ENCODE measurements at places on chromosomes 5 and 9.

DNA sequence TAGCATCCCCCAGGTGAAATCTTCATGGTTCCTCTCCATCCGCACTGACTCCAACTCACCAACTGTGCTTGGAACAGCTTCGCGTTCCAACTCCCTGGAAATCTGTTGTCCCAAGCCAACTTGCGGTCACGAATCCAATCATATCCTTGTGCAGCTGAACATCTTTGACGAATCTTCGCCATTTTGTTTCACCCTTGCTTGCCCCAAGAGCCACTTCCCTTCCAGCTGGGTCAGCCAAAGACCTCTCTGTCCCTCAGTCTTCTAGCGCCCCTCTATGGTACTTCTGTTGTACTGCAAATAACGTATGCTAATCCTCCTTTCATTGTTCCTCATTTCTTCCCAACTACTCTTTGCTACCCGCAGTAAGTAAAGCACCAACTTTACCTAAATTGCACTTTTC, 61.0 kb upstream of the TARS1 start:
- no peak for DNase-seq

- DNase-seq, result no peak
Observed at GRCh38 chr5:175354964-175355363, 89.0 kb downstream of the DRD1 start.

DNA sequence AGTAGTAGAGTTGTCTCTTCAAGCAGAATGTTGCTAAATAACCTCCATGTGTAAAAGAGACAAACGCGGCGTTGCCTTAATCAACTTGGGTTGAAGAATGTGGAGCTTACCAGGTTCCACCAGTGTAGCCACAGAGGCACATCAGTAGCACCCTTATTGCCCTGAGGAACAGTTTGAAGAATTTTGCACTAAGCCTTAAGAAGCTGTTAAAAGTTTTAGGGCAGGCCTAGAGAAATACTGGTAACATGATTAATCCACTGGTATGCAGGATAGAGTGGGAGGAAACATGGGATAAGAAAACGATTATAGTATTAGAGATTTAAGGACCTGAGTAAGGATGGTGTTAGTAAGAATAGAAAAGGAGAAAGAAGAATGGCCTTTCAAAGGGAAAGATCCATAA, 100.6 kb downstream of the ZCCHC7 start:
- DNase-seq, result no peak

DNA sequence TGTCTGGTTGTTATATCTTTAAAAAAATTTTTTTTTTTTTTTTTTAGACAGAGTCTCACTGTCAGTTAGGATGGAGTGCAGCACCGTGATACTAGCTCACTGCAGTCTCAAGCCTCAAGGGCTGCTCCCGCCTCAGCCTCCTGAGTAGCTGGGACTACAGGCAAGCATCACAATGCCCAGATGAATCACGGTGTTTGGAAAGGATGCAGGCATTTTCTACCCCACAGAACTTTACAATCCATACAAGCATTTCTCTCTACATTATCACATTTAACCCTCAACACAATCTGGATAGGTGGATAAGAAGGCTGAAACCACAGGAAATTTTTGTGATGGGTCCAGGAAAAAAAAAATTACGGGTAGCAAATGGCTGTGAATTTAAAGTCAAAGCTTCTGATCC, 5.8 kb upstream of the PCA3 start:
- DNase-seq, result no peak

DNA sequence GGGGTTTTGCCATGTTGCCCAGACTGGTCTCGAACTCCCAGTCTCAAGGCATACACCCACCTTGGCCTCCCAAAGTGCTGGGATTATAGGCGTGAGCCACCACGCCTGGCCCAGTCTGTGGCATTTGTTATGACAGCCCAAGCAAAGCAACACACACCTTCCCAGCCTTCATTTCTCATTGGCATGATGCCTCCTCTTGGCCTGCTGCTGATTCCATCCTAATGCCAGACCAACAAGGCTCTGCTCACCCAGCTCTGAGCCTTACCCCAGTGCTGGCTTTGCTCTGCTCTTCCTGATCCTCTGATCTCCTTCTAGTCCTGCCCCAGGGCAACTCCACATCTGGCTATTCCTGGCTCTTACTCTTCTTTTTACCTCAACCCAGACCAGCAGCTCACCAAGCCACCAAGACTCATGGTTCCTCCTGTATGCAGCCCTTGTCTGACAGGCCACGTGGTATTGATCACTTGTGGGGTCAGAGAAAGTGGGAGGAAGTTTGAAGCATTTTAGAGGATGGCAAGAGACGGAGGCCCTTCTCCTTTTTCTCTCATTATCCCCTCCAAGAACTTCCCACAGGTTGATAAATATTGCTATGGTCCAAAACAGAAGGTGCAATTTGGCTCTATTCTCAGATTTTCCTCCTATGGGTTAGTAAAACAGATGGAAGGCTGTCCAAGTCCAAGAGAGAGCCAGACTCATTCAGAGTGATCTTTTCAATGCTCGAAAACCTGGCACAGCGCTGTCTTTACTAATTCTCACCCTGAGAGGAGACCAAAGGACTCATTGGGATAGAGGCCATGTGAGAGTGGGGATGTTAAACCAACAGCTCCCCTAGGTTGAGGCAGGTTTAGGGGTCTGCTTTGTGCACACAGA, 958 bp downstream of the CD180 start:
- DNase-seq, result no peak

DNA sequence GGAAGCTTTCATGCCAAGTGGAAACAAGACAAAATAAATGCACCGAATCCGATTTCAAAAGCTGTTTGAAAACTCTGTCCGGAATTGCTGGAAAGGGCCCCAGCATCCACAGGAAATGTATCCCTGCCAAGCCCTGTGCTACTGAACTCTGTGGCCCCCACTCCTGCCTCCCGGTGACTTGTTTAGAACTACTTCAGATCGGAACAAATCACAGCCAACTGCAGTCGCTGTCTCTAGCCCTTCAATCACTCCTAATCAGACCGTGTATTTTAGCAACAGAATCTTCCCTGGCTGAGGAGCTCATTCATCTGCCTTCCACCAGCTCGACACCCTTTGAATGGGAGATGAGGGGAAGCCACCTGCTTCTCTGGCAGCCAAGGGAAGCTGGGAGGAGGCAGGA, 94.1 kb downstream of the KCNIP1 start:
- no peak for DNase-seq
